ENCODE measurements at places on chromosomes 4 and X. TPM values are rescaled to one million over a fixed set of nuclear protein-coding genes. Genes with fewer than 3 reads are reported as not detected.

- no peak for DNase-seq
These were observed 821 bp upstream of the NALF2 start for GRCh38 chrX:69503228-69503781.

GRCh38 chr4:126268106-126268505 lies 953.4 kb downstream of the FAT4 start:
- no peak for DNase-seq

DNA sequence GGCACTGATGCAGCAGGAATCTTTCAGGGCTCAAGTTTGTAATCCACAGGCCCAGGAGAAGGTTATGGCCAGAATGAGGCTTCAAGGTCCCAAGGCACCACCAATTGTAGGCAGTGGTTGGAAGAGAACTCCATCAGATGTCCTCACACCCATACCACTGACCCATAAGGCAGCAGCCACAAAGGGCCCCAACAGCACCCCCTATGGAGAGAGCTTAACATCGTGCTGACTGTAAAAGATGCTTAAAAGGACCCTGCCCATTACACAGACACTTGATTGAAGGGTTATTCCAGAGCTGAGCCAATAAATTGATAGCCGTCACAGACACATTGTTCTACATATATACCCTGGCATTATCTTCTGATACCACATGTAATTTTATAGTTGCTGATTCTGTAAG lies 113.7 kb downstream of the SOWAHB start:
- DNase-seq, result no peak

GRCh38 chr4:15920723-15921591 lies 17.6 kb downstream of the FGFBP1 start:
- no peak for DNase-seq

LAMTOR3 gene
- total RNA-seq, result 15.3 TPM

PWWP3B gene
- total RNA-seq, result not detected

ARR3 gene
- not detected for total RNA-seq

CHRDL1 gene
- total RNA-seq, result 5.9 TPM

GPR143 gene
- total RNA-seq, result not detected

PDE5A gene
- 1.3 TPM for total RNA-seq

SPANXB1 gene
- not detected for total RNA-seq

CFAP47 gene
- total RNA-seq, result under 0.01 TPM

SHROOM2 gene
- under 0.01 TPM for total RNA-seq

Data from hematopoietic multipotent progenitor cell (in vitro differentiated cells).